NCI-H446 (cell line): ENCODE measurements at places on chromosomes 4 and X.

GRCh38 chr4:4386736-4387392, at the start of gene NSG1:
TSS of gene NSG1 (plus strand) at chr4:4387102. CDS start at chr4:4387630, 528 bp downstream.
- DNase-seq = no peak

- no peak for DNase-seq
Observed at GRCh38 chrX:130083656-130084382, 26.5 kb downstream of the ELF4 start.

- no peak for DNase-seq
Observed at GRCh38 chrX:34404386-34405070, 252.6 kb downstream of the TMEM47 start.

GRCh38 chr4:100103671-100104070, 86.6 kb downstream of the DDIT4L start:
- DNase-seq = no peak

- no peak for DNase-seq
Observed at GRCh38 chr4:119024102-119024501, 111.5 kb upstream of the MYOZ2 start.

GRCh38 chr4:9812501-9813340, 31.3 kb downstream of the DRD5 start:
- DNase-seq = no peak

DNA sequence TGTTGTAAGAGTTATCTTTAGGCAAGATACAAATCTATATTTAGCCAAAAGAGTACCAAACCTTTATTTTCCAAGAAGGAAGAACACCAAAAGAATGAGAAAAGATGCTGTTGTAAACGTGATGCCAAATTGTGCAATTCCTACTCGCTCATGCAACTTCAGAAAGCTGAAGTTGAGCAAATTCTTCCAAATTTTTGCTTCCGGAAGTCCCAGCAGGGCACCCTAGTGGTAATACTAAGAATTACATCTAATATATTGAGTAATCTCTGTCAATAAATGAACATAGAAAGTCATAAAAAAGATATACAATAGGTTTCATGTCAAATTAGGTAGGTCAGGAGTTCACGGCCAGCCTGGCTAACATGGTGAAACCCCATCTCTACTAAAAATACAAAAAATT, 36.0 kb upstream of the SMARCAD1 start:
- no peak for DNase-seq

DNA sequence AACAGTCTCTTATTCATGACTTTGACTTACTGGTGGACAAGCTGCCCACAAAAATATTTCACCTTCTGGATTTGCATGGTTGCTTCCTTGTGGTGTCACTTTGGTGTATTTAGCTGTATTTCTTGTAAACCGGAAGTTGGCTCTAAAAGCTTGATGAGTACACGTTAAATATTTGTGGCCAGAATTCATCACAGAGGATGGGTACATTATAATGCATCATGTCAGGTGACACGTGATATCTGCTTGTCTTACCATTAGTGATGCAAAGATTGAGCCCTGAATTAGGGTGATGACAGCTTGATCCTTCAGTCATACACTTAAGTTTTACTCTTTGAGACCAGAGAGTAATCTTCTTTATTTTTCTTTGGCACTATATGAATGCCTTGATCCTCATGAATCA, 188.3 kb upstream of the RPS6KA3 start:
- no peak for DNase-seq

- peak; percentile 44 for DNase-seq
Observed at GRCh38 chr4:70705183-70706043, 16.4 kb upstream of the RUFY3 start.

GRCh38 chr4:121714548-121714947, 17.8 kb upstream of the ANXA5 start:
- no peak for DNase-seq

GRCh38 chrX:13932416-13932815, 97.3 kb downstream of the GEMIN8 start:
- DNase-seq = no peak

GRCh38 chr4:109989044-109989443, 76.4 kb downstream of the EGF start:
- DNase-seq = no peak

- DNase-seq = no peak
Observed at GRCh38 chr4:531076-531475, 32.1 kb downstream of the PIGG start.

- no peak for DNase-seq
Observed at GRCh38 chrX:118523920-118524319, 28.3 kb downstream of the DOCK11 start.

DNA sequence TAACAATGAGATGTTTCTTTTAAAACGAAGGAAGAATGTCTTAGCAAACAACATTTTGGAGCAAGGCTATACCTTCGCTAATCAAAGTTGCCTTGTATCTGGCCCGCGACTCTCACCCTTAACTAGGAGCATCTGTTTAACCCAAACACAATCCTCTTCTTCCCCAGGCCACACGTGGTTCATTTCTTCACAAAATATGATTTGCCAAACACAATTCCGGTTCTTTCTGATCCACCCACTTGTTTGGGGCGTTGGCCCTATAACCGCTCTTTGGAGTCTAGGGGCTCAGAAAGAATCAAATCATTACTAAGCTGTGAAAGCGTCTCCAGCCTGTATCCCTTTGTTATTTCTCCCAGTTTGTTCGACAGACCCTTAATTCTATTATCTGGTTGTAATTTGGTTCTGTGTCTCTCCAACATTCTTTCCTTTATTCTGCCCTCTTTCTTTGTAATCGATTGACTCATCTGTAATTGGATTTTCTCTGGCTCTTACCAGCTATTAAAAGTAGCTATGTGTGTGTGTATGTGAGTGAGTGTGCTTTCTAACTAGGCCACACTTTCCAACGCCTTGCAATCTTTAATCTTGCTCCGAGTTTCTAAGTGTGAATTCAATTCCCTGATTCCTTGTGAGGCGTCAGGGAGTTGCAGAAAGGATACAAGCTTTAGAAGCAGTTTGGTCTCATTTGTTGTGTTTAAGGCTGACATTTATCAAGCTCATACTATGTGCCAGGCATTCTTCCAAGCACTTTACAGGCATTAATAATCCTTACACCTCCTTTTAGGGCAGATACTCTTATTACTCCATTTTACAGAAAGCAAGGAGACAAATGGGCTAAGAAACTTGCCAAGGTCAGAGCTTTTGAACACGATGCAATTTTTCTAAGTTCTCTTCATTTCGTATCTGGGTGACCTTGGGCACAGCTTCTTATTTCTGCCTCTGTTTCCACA, 138.6 kb upstream of the CPEB2 start:
- no peak for DNase-seq

DNA sequence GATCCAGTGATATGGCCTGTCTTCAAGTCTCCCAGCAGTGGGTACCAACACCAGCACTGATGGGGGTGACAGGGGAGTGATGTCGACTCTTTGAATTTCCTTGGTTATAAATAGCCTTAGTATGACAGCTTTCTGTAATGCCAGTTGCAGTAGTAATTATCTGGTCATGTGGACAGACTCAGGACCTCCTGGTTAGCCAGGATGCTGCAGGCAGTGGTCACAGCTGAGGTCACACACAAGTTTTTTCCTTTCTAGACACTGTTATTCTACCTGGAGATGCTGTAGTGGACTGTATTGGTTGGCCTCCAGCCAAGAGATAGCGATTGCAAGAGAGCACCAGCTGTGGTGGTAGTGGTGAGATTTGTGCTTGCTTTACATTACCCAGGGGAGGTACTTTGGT, 63.6 kb downstream of the UPRT start:
- no peak for DNase-seq

GRCh38 chrX:16885628-16886027, 15.5 kb upstream of the RBBP7 start:
- no peak for DNase-seq

GRCh38 chrX:138858951-138859350, 147.4 kb upstream of the FGF13 start:
- no peak for DNase-seq

- no peak for DNase-seq
Observed at GRCh38 chrX:136112286-136112685, 35.0 kb upstream of the FHL1 start.

DNA sequence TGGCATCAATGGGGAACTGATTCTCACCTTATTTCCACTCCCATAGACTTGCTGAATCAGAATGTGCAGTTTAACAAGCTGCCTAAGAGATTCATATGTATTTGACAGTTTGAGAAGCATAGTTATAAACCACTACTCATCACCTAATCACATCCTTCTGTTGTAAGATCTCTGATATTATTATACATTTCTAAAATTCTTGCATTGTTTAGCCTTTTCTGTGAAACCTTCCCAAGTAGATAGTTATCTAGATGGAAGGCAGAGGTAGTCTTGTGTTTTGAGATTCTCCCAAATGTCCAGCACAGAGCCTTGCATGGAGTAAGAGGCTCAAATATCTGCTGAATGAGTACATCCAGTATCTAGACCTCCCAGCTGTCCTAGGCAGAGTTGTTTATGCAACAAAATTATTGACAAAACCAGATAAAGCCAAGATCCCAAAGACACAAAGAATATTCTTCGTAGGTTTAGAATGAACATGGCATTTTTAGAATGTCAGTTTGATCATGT, 227.3 kb downstream of the KDR start:
- no peak for DNase-seq

- DNase-seq = no peak
Observed at GRCh38 chr4:139986106-139986505, 167.9 kb downstream of the MAML3 start.

DNA sequence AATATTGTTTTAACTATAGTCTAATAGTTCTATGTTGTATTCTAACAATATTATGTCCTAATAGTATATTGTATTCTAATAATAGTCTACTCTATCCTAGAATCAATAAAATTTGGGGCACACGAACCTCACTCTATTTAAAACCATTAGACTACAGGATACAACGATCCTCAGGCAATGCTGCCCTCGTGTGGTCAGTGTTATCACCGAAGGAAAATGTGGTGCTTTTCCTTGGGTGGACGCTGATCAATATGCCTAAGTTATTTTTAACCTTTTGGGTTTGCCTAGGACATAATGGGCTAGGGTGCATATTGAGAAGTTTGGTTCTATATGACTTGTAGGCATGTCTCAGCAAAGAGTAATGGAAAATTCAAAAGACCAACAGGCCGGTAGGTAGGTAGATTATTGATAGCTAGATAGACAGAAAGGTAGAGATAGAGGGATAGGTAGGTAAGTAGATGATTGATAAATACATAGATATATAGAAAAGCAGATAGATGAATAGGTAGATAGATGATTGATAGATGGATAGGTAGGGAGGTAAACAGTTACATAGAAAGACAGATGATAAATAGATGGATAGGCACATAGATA, 75.1 kb downstream of the PRKX start:
- peak; percentile 59 for DNase-seq

DNA sequence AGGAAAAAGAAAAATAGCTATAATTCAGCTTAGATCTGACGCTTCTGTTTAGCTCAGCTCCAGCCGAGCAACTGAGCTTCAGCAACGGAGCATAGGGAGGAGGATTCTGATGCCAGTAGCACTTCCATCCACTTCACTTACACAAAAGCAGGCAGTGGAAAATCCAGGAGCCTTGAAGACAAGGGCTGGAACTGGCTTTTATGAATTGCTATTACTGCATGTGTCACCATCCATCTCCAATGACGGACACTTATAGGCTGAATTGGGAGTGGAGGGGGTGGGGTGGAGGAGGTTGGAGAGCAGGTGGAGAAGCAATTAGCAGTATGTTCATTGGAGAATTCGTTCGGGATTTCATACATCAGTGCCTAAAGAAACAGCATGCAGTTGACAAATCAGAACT, 15.6 kb downstream of the ENOX2 start:
- peak; percentile 31 for DNase-seq

DNA sequence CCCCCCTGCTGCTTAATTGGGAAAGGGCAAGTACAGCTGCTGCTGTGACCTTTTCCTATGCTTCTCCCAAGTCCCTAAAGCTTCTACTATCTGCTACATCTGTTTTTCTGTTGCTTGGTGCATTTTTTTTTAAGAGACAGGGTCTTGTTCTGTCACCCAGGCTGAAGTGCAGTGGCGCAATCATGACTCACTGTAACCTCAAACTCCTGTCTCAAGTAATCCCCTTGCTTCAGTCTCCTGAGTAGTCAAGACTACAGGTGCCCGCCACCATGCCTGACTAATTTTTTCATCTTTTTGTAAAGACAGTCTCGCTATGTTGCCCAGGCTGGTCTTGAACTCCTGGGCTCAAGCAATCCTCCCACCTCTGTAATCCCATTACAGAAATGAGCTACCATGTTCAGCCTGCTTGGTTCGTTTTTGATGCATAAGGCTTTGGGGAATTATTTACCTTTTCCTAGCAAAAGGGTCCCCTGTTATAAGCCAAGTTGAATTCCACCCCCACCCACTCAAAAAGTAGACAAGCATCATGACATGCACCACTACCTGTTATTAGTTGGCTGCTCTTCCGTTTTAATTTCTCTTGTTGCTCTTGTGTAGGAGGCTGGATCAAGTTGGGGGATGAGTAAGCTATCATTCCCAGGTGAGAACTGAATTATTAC, 39.6 kb downstream of the DGKK start:
- DNase-seq = no peak

GRCh38 chrX:124250835-124251437, 81.5 kb upstream of the TEX13D start:
- no peak for DNase-seq

- DNase-seq = no peak
Observed at GRCh38 chrX:105700331-105700730, 122.0 kb upstream of the NRK start.

- DNase-seq = no peak
Observed at GRCh38 chr4:152696764-152697261, 17.0 kb upstream of the TMEM154 start.

GRCh38 chrX:46627711-46628419, 54.3 kb downstream of the CHST7 start:
- DNase-seq = no peak

- DNase-seq = no peak
Observed at GRCh38 chrX:118189628-118190027, 73.0 kb upstream of the KLHL13 start.

GRCh38 chrX:6708041-6708440, 173.1 kb upstream of the VCX3A start:
- DNase-seq = no peak

DNA sequence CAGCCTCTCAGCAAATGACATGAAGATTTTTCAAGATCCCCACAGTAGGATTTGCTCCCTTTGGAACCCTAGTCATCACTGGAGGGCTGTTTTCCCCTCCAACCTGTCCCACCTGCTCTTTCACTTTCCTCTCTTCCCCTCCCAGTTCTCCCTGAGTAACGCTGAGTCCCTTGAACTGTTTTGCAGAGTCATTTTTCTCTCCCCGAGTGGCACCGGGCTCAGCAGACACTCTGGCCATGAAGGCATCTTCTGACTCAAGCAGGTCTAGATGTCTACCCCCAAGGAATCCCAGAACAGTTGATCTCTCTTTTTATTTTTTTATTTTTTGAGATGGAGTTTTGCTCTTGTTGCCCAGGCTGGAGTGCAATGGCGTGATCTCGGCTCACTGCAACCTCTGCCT, 52.2 kb downstream of the HTRA3 start:
- DNase-seq = no peak

- DNase-seq = peak; percentile 21
Observed at GRCh38 chr4:152594978-152595925, 59.4 kb upstream of the FBXW7 start.

GRCh38 chr4:18247189-18247588, 225.6 kb upstream of the LCORL start:
- no peak for DNase-seq

- no peak for DNase-seq
Observed at GRCh38 chrX:15723887-15724517, 14.1 kb upstream of the CA5B start.
